Endothelial cell of umbilical vein (primary cell): ENCODE measurements at places on chromosomes 6 and 20.

DNA sequence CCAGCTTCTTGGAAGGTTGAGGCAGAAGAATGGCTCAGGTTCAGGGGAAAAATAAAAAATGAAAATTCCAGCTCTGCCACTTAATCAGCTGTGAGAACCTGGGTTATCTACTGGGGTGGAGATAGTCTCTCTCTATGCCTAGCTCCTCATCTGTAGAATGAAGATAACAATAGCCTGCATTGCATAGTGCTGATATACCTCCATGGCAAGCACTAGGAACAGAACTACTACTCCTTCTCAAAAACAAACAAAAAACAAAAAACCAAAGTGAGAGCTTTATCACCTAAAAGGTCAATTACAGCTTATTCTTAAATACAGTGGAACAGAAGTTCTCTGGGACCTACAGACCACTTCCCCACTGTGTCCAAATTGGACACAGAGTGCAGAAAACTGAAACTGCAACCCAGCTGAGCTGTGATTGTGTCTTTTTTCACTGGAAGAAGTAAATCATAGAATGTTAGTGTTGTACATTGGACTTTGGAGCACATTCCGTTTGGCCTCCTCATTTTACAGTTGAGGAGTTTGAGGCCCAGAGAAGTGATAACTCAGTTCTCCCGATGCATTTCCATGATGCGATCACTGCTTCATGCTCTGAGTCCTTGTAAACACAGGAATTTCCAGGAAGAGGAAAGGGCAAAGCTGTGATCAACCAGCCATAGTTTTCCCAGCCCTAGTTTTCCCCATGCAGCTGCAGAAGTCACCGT lies 23.3 kb downstream of the MTFR2 start:
- DNase-seq: no peak

- no peak for DNase-seq
Observed at GRCh38 chr6:11536795-11537194, 754 bp upstream of the TMEM170B start.

DNA sequence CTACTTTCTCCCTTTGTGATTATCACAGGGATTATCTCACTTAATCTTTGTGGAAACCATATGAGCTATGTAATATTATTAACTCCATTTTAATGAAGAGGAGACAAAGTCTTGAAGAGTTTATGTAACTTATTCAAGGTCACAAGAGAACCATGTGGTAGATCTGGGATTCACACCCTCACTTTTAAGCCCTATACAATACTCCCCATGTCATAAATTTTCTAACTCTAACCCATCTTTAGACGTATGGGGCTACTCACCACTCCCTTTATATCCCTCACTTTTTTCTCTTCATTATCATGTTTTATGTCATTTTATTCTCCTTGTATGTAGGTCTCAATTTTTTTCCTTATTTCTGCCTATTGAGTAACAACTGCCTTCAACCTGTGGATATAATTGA lies 126.4 kb upstream of the AHI1 start:
- no peak for DNase-seq

DNA sequence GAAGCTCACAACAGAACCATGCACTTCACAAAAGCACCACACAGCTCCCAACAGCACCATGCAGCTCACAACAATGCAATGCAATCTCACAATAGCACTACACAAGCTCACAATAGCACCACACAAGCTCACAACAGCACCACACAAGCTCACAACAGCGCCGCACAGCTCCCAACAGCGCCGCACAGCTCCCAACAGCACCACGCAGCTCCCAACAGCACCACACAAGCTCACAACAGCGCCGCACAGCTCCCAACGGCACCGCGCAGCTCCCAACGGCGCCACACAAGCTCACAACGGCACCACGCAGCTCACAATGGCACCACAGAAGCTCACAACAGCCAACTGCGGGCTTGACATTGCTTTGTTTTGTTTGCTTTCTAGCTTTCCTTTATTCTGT lies 198.1 kb downstream of the DLL1 start:
- no peak for DNase-seq

DNA sequence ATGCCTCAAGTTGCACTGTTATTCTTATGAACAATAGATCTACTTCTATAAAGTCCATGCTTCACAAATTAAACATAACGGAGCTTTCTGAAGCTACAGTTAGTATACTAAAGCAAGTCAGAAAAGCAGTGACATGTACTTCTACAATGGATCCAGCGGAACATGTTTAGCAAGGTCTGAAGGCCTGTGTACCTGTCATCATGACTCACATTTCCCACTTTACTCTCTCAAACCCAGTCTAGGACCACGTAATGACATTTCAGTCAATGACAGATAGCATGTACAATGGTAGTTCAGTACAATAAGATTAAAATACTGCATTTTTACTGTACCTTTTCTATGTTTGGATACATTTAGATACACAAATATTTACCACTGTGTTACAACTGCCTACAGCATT lies 132.1 kb downstream of the MMS22L start:
- DNase-seq: no peak

DNA sequence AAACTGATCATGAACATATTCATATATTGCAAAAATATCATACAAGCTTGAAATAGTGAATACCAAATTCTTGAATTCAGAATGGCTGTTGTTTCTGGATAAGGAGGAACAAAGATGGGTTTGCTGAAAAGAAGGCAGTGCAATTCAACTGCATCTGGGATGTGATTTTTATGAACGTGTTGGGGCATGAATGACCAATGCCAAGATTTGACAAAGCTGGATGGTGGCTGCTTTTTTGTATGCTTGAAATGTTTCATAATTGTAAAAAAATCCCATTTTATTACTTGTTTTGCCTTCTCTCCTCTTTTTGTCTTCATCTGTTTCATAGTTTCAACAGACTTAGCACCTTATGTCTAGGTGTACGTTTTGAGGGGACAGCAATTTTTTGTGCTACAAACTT lies 36.8 kb upstream of the BCAS1 start:
- DNase-seq: no peak

DNA sequence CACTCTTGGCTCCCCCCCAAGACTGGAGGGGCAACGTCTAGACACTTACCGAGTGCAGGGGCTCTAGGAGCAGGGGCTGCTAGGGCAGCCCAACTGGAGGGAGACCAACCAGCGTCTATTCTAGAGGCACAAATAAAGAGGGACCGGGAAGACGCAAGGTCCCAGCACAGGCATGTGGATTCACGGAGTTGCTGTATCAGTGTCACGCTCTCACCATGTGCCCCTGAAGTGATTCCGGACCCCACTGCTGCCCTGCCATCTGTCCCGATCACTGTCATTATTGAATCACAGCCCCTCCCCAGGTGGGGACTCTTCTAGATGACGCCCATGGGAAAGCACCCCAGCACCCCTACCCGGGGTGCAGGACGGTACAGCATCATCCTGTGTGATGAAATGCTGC lies 54.2 kb downstream of the RAMACL start:
- DNase-seq: no peak

DNA sequence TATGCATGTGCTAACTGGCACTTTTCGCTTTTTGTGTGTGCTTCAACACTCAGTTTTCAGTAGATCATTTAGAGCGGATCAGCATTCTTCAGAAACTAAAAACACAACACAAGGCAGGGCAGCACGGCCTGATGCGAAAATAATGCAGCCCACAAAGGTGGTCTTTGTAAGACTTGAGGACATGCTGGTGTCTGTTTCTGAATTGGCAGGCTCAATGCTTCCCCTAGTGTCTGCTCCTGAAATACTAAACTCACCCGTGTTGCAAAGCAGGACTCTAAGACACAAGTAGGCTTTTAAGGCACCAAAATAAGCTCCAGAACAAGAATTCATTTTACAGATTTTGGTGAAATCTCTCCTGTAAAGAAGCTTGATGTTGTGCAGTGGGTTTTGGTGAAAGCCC lies 676.5 kb downstream of the TENT5A start:
- DNase-seq: peak; percentile 32

DNA sequence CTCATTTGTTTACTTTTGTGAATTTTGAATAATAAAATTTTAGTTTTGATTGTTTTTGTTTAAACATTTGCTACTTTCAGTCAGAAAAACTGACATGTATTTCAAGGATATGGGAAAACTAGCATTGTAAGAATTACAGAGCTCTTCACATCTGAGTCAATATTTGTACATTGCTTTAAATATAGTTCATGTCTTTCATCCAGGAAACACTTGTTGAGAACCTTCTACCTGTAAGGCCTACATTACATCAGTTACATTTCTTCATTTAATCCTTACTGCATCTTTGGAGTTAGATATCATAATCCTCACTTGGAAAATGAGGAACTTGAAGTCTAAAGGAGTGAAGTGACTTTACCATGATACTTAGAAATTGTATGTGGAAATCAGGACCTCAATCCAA lies 242.9 kb downstream of the KCNQ5 start:
- no peak for DNase-seq

GRCh38 chr6:39493174-39493573 lies 170.7 kb upstream of the KCNK16 start:
- DNase-seq: no peak

DNA sequence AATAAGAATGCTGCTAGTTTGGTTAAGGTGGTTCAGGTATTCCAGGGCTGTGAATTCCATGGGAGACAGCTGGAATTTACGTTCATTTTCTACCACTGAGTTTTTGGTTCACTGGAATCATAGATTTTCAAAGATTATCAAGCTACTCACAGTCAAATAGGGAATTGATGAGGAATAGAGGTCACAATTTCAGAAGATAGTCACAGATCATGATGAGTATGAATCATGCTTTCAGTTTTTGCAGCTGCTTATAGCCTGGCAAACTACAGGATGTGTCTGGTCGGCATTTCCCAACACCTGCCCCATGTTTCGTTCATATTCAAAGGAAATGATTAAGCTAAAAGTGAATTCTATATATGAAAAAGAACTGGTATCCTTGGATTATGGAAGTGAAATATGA lies 58.7 kb downstream of the BCKDHB start:
- peak; percentile 37 for DNase-seq

GRCh38 chr20:12722091-12722490 lies 286.7 kb upstream of the SPTLC3 start:
- no peak for DNase-seq

GRCh38 chr20:49981218-49982071 lies 1.3 kb upstream of the SNAI1 start:
- no peak for DNase-seq

- DNase-seq: peak; percentile 70
Observed at GRCh38 chr6:155041741-155042279, 46.7 kb downstream of the TIAM2 start.
